H4 (cell line): ENCODE measurements at places on chromosomes 7 and 10. TPM values are rescaled to one million over a fixed set of nuclear protein-coding genes. Genes with fewer than 3 reads are reported as not detected.

GRCh38 chr10:80466724-80467326 lies 12.7 kb downstream of the TSPAN14 start:
- no peak for DNase-seq

GRCh38 chr10:113569576-113569975 lies 16.7 kb downstream of the HABP2 start:
- DNase-seq, result no peak

DNA sequence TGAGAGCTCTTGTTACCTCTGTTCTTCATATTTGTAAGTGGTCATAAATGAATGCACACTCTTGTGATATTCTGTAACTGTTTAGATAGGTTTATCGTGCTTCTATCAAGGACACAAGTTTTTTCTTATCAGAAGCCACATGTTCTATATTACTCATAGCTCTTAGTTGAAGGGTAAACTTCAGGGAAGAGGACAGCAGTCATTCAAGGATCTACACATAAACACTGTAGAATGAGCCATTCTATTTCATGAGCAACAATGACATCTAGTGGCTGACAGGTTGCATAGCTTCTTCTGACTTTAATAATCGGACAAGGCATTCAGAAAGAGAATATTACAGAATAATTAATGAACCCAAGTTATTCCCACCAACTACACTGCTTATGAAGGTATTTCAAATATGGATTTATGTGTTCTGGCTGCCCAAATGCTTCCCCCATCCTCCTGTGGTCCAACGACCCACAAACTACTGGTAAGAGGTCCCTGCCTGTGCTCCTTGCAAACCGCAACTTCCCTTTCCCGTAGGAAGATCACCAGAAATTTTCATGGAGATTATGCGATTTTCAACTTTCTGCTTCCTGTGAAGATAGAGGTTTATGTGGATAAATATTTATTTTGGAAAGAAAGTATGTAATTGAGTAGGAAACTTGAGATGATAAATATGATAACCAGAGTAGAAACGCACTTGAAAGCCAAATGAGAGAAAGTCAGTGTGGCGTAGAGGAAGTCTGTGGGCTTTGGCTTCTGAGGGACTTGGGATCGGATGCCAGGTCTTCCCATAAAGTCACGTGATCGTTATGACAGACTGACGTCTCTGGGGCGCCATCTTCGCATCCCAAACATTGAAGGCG lies 16.8 kb upstream of the ABCB5 start:
- peak; percentile 87 for DNase-seq

DNA sequence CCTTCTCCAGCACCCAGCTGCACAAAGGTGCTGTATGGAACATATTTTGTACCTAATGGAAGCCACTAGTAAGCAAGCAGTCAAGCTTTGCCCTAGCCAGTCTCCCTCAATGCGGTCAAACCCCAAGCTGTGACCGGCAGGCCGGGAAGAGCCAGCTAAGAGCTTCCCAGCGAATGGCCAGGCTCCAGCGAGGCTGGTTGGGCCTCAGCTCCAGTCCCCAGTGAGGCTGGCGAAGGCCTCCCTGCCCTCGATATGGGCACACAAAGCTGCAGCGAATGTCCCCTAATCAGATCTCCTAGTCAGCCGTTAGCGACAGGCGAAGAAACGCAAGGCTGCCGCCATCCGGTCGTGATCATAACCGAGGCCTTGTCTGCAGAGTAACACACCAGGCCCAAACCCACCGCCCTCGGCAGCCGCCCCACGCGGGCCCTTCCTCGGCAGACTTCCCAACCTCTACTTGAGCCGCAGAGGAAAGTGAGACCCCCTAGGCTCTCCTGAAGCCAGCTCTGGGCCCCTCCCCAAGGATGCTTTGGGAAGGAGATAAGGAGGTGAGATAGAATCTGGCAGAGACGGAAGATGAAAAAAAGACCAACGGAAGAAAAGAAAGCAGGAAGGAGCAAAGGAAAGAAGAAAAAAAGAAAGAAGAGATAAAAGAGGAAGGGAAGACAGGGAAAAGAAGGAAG lies 3.1 kb upstream of the HOXA9 start:
- DNase-seq, result no peak

Gene CPXM2
- total RNA-seq, result not detected in 2 replicates

DNA sequence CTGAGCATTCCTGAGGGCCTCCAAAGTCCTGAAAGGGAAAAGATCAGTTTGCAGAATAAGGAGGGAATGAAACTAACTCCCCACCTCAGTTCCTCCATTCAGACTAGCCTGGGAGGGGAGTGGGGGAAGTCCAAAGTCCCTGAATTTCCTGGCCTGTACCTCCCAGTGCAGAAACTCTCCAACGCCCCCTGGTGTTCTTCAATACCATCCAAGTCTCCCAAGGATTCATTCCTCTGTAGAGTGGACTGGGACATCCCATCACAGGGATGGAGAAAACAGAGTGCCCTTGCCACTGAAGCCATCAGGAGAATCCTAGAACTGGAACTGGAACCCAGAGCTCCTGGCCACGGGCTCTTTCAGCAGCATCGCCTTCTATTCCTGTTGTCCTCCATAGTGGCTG lies 1.6 kb upstream of the COL13A1 start:
- peak; percentile 45 for DNase-seq

DNA sequence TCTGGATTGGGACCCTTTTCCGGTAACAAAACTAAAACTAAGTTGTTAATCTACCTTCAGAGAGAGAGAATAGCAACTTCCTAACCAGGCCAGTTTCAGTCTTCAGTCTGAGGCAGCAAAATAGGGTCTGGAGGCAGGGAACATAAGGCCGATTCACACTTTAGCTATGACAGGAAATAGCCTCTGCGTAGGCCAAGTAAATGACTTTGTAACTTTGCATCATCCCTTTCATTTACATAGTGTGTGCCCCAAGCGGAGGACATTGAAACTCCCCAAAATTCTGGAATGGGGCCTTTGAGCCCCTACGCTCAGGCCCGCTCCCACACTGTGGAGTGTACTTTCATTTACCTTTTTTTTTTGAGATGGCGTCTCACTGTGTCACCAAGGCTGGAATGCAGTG lies 1.7 kb upstream of the UPP1 start:
- peak; percentile 70 for DNase-seq

DNA sequence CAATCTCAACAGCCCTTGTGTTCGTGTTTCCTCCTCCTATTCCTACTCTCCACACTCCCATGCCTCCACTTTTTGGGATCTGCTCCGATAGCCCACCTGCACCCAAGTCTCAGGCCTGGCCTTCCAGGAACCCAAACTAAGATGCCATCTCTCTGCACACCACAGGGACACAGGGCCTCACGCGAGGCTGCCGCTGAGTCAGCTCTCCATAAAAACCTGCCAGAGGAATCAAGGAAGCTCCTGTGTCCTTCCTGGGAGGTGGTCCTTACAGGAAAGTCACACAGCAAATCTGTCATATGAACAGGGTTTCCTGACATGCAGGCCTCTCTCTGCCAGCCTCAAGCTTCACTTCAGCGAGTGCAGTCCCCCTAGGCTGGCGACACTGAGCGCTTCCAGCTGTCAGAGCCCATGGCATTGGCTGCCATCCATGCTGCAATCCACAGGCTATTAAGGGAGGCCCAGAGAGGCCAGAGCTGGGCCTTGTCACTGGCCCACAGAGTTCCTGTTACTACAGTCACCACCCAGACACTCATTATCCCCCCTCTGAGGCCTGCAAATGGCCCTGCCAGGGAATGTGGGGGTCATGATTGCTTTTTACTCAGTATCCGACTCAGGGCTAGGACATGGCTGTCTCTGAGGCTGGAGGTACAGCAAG lies 151.4 kb downstream of the OAT start:
- peak; percentile 51 for DNase-seq

Gene MNX1
- total RNA-seq, result 0.21 and 0.29 TPM in 2 replicates

Gene TPST1
- total RNA-seq, result 86.2 and 93.2 TPM in 2 replicates

- DNase-seq, result no peak
Measured at GRCh38 chr7:7688310-7688709, 30.1 kb downstream of the RPA3 start.

- no peak for DNase-seq
Measured at GRCh38 chr7:24727154-24728120, 29.8 kb downstream of the GSDME start.

Gene ZNF804B
- total RNA-seq, result 0.10 and 0.17 TPM in 2 replicates

Gene TEX36
- total RNA-seq, result not detected in 2 replicates

- DNase-seq, result no peak
Measured at GRCh38 chr10:131207176-131207575, 104.3 kb downstream of the TCERG1L start.

Gene MSMB
- total RNA-seq, result not detected in 2 replicates

DNA sequence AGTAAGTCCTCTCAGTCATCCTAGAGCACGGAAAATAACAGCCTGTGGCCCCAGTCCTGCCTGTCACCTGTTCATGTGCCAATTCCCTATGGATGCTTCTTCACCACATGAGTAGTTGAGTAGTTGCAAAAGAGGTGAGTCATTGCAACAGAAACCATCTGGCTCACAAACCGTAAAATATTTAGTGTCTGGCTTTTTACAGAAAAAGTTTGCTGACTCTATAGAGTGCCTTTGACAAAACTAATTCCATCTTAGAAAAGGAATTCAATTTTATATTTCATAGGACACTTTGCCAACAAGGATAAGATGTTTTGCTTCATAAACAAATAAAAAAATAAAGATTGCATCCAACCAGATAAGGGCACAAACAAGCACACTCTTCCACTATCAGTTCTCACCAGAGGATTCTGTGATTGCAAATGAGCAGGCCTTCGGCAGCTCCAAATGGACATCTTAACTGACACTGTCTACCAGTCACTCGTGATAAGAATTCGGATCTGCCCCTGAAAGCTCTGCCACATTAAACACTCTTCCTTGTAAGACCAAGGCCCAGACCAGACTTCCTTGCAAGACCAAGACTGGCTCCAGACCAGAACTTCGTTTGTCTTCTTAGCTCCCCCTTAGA lies 242.7 kb upstream of the SEMA3C start:
- DNase-seq, result peak; percentile 98

Gene ASZ1
- 0.14 TPM in 1 of 2 replicates, not detected in the other for total RNA-seq

Gene GDF2
- total RNA-seq, result not detected in 2 replicates

Gene LIMK1
- total RNA-seq, result 44.0 and 47.6 TPM in 2 replicates

Gene EGFR
- total RNA-seq, result 12.6 and 16.5 TPM in 2 replicates

GRCh38 chr7:128206747-128207500 lies 34.2 kb upstream of the LEP start:
- no peak for DNase-seq

Gene CD36
- total RNA-seq, result 1.2 and 5.2 TPM in 2 replicates

- DNase-seq, result no peak
Measured at GRCh38 chr10:66737241-66737640, 188.6 kb upstream of the LRRTM3 start.

DNA sequence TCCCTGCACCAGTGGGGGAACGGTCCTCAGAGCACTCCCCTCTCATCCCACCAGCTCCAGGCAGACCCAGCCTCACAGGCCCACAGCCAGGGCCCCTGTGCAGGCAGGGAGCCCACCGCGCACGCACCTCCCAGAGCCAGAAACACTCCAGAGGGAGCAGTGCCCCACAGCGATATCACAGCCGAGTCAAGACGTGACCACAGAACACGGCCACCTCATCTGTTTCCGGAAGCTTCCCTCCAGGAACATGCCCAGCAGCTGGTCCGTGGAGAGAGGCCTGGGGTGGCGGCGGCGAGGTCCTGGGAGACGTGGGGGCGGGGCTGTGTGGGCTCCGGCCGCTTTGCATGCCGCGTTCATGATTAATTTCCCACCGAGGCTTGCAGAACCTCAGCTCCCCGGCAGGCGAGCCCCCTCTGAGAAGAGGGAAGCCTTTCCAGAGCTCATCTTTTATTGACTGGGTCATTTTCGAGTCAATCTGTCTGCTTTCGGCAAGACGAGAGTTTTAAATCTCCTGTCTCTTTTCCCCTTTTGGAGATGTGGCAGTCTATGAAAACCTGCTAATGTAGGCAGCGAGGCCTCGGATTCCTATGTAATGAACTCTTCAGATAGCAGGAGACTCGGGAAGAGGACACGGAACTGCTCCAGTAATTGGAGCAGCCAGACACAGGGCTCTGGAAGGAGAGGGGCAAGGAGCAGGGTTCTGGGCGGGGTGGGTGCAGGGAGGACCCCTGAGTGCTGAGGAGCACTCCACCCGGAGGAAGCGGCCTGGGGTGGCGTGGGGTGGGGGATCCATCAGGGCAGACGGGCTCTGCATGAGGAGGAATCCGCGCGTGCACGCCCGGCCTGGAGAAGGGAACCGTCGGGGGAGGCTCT lies 242.8 kb downstream of the ELFN1 start:
- no peak for DNase-seq

DNA sequence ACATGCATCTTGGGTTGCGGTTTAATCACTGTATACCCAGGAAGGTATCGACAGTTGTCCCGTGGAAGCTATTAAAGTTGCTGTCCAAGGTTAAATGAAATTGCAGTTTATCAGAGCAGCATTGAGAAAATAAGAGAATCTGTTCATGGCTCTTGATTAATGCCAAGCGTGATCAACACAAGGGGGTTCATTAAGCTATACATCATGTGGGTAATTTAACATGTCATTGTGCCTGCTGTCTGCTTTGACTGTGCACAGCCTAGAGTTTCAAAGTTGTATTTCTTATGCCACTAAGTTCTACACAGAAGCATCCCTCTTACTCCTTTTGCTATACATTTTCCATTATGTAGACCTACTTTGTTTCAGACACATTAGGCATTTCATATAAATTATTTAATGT lies 74.8 kb upstream of the SP8 start:
- no peak for DNase-seq

Gene LDB3
- 0.08 and 0.16 TPM in 2 replicates for total RNA-seq

DNA sequence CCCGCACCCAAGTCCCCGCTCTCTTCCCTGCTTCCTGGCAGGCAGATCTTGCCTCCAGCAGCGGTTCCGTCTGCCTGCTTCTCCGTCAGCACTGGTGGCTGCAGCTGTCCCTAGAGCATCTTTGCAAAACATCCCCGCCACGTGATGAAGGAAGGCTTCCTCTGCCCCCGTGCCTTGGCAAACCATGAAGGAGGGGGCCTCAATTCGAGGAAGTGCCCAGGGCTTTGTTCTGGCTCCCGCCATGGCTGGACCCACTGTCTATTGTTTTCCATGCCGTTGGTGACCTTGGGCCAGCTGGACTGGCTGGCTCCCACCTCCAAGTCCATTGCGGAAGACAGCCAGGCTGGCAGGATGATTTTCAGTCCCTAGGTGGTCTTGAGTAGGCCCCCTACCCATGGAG lies 13.2 kb upstream of the AQP1 start:
- DNase-seq, result no peak
